ENCODE measurements at places on chromosomes 11 and 22. TPM values are rescaled to one million over a fixed set of nuclear protein-coding genes. Genes with fewer than 3 reads are reported as not detected.

The CFAP300 gene
- total RNA-seq: not detected

- DNase-seq: no peak
Measured at GRCh38 chr22:48037618-48038017, 1275.2 kb downstream of the TBC1D22A start.

The OTOG gene
- not detected for total RNA-seq

The OR52A1 gene
- total RNA-seq: not detected

GRCh38 chr11:73645972-73646631 is at the start of gene PLEKHB1:
TSS of gene PLEKHB1 (plus strand) at chr11:73646581. CDS start at chr11:73646609, 28 bp downstream.
- DNase-seq: no peak

The PHOX2A gene
- not detected for total RNA-seq

- DNase-seq: no peak
Measured at GRCh38 chr22:50157709-50158375, 12.7 kb upstream of the PANX2 start.

GRCh38 chr11:6448574-6448973 is 7.8 kb upstream of the HPX start:
- DNase-seq: no peak

GRCh38 chr11:88104408-88104807 is 70.8 kb downstream of the RAB38 start:
- no peak for DNase-seq

DNA sequence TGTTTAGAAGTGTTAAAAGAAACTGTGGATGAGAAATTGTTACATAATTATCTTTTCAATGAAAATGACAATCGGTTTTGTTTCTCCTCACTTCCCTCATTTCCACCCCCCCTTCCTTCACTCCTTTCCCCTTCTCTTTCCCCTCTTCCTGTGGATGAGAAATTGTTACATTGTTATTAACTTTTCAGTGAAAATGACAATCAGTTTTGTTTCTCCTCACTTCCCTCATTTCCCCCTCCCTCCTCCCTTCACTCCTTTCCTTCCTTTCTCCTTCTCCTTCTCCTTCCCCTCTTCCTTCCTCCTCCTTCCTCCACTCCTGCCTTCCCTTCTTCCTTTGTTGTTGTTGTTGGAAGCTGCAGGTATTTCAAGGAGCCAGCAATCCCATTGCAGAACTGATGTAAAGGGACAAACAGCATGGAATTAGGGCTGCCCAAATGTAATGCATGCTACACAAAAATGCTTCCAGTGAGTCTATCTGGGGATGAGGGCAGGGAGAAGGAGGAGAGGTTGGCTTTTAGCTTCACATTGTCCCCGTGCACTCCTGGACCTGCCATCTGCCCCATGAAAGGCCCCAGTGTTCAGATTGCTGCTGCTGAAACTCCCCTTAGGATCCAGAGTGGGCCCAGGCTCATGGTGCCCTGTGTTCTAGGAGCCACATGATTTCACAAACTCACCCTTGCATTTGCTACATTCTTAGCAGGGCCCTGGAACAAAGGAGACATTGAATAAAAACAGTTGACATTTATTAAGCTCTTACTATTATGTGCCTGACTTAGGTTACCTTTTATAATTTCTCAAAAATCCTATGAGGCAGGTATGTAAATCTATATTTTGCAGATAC is 133.0 kb upstream of the TIMP3 start:
- no peak for DNase-seq

The PLAAT2 gene
- total RNA-seq: not detected

The CALCB gene
- 0.91 TPM for total RNA-seq

The ACTN3 gene
- total RNA-seq: not detected

- no peak for DNase-seq
Measured at GRCh38 chr11:78961937-78962701, 387.5 kb upstream of the NARS2 start.

DNA sequence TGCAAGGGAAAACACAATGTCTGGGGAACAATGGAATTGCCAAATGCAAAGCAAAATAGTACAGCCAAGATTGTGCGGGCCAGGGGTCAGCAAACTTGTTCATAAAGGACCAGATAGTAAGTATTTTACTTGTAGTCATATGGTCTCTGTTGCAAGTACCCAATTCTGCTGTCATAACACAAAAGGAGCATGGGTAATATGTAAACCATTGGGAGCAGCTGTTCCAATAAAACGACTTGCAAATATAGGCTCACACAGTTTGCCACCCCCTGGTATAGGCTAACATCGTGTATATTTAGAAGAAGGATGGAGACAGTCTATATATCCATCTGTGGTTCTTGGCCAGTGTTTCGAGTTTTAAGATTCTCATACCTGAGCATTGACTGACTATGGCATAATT is 15.6 kb downstream of the SDHAF2 start:
- no peak for DNase-seq

DNA sequence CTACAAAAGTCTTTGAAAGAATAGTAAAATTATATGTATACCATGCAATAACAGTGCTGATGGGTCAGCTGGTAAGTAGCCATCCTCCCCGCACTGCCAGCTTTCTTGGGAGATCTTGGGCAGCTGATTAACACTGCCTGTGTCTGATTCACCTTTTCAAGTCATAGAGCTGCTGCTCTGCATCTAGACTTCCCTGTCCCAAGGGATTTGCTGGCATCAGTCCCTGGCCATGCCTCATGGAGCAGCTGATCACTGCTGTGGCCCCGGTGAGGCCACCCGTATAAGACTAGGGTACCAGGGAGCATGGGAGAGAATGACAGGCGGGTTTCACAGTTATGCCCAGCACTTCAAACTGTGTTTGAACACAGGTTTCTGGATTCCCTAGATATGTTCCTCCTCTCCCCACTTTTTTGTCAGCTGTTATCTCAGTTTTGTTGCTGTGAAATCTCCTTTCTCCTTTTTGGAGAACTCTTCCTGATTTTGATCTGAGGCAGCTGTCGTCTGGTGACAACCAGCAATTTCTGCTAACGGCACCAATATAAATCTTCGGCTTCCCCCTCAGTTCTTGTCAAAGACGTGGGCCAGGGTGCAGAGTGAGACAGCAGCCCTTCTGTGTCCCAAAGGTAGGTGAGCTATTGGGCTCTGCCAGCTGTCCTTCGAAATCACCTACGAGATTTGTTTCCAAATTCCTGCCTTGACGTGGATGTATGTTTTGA is 438.9 kb downstream of the NTM start:
- DNase-seq: no peak

GRCh38 chr22:21070690-21071615 is 25.2 kb downstream of the LRRC74B start:
- no peak for DNase-seq

The CALCA gene
- total RNA-seq: not detected

The PTPMT1 gene
- total RNA-seq: 44.5 TPM

GRCh38 chr11:95195831-95196230 is 35.2 kb downstream of the SESN3 start:
- no peak for DNase-seq

Data from activated CD8-positive, alpha-beta T cell treated with anti-CD3 and anti-CD28 coated beads, Interleukin-2, amount 10 ng/mL, durations not matched to agents 7 days and 5 days (primary cell).